NCI-H524 treated with DMSO at 0.1 percent for 48 hours (cell line): ENCODE measurements at places on chromosomes 12 and 14.

- DNase-seq = no peak
Measured at GRCh38 chr12:65951697-65952096, 127.4 kb downstream of the HMGA2 start.

DNA sequence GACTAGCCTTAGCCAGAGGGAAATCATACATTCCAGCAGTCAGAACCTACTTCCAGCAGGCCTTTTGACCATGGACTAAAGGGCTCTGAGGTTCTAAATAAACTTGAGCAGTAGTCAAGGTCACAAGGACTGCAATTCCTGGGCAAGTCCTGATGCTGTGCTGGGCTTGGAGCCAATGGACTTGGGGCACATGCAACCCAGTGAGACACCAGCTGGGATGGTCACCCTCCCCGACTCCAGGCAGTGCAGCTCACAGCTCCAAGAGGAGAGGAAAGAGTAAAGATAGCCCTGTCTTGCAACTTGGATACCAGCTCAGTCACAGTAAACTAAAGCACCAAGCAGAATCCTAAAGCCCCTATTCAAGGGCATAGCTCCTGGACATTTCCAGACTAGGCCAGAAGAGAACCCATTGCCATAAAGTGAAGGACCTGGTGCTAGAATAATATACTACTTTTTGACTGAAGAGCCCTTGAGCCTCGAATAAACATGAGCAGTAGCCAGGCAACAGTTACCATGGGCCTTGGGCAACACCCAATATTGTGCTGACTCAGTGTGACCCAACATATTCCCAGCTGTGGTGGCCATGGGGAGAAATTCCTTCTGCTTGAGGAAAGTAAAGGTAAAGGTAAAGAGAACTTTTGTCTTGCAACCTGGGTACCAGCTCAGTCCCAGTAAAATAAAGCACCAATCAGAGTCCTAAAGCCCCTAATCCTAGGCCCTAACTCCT lies 226.2 kb upstream of the CLEC14A start:
- no peak for DNase-seq

DNA sequence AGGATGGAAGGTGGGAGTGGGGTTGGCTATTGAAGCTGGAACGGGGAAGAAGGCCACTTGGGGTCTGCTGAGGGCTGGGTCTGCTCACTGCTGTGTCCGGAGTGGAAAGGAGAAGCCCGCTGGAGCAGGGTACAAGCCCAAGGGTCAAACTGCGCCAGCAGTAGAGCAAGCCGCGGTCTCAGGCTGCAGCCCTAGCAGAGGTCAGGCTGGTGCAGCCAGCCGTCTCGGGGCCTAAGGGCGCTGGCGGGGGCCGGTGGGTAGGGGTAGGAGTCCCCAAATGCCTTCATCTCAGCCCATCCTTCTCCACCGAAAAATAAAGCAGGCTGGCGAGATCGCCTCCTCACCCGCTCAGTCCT lies 718 bp upstream of the JDP2 start:
- DNase-seq = no peak

- DNase-seq = no peak
Measured at GRCh38 chr12:76220980-76221379, 127.2 kb downstream of the BBS10 start.

GRCh38 chr12:91914701-91915100 lies 230.9 kb downstream of the BTG1 start:
- DNase-seq = no peak

DNA sequence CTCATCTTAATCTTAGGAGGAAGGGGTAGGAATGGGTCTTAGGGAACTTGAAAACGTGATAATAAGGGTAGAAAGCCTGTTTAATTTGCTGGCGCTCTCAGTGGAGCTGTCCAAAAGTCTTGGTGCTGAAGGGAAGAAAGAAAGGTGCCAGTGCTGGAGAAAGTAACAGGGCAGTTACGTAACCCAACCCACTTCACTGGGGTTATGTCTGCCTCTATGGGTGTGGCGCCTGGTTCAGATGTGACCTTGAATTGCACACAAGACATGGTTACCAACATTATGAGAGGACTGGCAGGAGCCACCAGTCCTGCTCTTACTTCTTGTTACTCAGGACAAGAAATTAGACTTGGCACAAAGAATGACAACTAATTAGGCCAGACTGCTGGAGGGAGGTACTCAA lies 18.6 kb upstream of the GPATCH2L start:
- no peak for DNase-seq
